ENCODE measurements at places on chromosomes 3 and 15.

- H3K4me1 ChIP-seq = no peaks in the 10 kb centered on the region
- no peaks in the 10 kb centered on the region for H3K27me3 ChIP-seq
- H3K27ac ChIP-seq = no peak overlapping the region
- DNase-seq = no peak
- H3K4me3 ChIP-seq = no peak overlapping the region
Observed at GRCh38 chr3:177878192-177878591, 658.0 kb upstream of the KCNMB2 start.

DNA sequence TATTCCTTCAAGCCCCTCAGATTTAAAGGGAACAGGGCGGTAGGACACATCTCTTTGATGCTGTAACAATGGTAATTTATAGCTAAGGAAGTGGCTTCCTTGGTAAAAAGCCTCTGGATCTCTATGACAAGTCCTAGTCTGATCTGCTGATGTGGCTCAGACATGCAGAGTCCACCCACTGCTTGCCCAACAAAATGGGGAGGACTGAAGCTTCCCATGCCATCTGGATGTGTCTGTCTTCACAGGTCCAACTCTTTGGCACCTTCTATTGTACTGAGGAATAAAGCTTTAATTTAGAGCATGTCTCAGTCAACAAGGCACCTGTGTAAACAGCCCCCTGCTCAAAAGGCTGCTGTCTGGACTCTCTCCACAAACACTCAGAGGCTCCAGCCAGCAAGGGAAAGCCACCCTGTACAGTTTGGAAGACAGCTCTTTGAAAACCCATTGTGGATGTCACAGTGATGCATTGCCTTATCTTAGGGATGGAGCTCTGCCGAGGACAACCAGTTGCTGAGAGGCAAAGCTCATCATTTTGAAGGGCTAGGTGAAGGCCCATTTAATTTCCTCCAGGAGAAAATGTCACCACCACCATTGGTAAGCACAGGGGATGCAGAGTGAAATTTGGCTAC lies 348.6 kb upstream of the GRM7 start:
- H3K4me3 ChIP-seq = no peak overlapping the region
- H3K36me3 ChIP-seq = no peaks in the 10 kb centered on the region
- H3K27me3 ChIP-seq = no peaks in the 10 kb centered on the region

DNA sequence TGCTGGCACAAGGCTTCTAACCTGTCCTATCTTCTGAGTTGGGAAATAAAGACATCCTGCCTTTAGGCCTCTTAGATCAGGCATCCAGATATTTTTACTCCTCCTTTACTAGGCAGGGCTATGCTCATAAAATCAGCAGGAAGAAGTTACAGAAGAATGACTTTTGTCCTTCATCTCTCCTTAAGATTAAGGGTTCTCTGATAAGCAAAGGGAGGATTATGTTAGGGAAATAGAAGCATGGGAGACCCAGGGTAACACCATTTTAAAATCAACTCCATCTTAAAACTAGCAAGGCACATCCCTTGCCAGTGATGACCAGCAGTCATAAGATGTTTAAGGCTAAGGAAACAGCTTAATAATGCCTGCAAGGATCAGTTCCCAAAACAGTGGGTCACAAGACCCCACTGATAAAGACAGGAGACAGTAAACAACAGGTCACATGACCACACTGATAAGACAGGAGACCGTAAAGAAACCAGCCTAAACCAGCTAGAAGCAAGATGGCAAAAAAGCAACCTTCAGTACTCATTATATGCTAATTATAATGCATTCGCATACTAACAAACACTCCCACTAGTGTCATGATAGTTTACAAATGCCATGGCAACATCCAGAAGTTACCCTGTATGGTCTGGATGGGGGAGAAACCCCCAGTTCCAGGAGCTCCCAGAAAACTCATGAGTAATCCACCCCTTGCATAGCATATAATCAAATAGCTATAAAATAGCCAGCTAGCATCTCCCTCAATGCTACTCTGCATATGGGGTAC lies 14.5 kb upstream of the EHHADH start:
- no peaks in the 10 kb centered on the region for H3K4me1 ChIP-seq
- no peaks in the 10 kb centered on the region for H3K27me3 ChIP-seq
- no peak for DNase-seq
- H3K27ac ChIP-seq = no peak overlapping the region
- no peak overlapping the region for H3K4me3 ChIP-seq

- H3K36me3 ChIP-seq = no peaks in the 10 kb centered on the region
- H3K27me3 ChIP-seq = no peaks in the 10 kb centered on the region
- H3K27ac ChIP-seq = no peak overlapping the region
- H3K4me3 ChIP-seq = no peak overlapping the region
Observed at GRCh38 chr3:61158216-61158615, 93.0 kb downstream of the FHIT start.

GRCh38 chr3:46312991-46313390 lies 40.9 kb upstream of the CCR2 start:
- H3K27me3 ChIP-seq = no peaks in the 10 kb centered on the region
- DNase-seq = no peak
- no peaks in the 10 kb centered on the region for H3K4me1 ChIP-seq
- H3K36me3 ChIP-seq = no peaks in the 10 kb centered on the region
- H3K4me3 ChIP-seq = no peak overlapping the region
- H3K27ac ChIP-seq = no peak overlapping the region

DNA sequence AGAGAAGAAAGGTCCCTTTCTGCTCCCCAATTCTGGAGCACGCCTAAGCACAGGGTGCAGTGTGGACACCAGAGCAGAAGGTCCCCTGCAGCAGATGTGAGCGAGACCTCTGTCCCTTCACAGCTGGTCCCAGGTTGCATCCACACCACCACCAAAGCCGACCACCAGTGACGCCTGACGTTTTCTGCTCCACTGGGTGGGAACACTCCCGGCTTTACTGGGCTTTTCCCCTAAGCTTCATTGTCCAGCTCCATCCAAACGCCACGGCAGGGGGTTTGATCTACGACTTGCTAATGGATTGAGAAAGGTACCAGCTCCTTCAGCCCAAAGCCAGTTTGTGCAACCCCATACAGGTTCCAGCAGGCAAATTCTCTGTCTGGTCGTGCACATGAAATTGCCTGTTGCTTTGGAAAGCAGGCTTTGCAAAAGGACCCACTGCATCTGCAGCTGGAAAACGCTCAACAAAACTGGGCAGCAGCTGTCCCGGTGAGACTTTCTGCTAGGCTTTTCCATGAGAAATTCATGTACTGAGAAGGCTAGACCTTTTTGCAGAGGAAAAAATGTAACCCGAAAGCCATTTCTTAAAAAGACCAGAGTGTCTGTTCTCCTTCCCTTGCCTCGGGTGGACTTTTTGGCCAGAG lies 31.1 kb downstream of the ADAMTS17 start:
- no peaks in the 10 kb centered on the region for H3K36me3 ChIP-seq
- no peaks in the 10 kb centered on the region for H3K4me1 ChIP-seq
- H3K27me3 ChIP-seq = no peaks in the 10 kb centered on the region

- no peak overlapping the region for H3K4me3 ChIP-seq
- peaks cover 4% of the 10 kb centered on the region for H3K4me1 ChIP-seq
- no peaks in the 10 kb centered on the region for H3K27me3 ChIP-seq
- no peaks in the 10 kb centered on the region for H3K36me3 ChIP-seq
- H3K27ac ChIP-seq = no peak overlapping the region
- DNase-seq = no peak
Observed at GRCh38 chr3:177792311-177793030, 595.2 kb upstream of the TBL1XR1 start.

- H3K4me3 ChIP-seq = peak within 1 kb of the TSS; percentile 69
- H3K36me3 ChIP-seq = 0 out of 2 replicates have a peak, but pooled peaks cover under 1% of the 10 kb centered on the region
- no peak within 1 kb of the TSS for H3K27ac ChIP-seq
- peaks cover 19% of the 10 kb centered on the region for H3K27me3 ChIP-seq
- peaks cover 49% of the 10 kb centered on the region for H3K4me1 ChIP-seq
- peak; percentile 83 for DNase-seq
Observed at GRCh38 chr3:50154840-50155490, at the start of gene SEMA3F. Gene SEMA3F (plus strand): TSS chr3:50155324. CDS start chr3:50159623, 4,299 bp downstream.

DNA sequence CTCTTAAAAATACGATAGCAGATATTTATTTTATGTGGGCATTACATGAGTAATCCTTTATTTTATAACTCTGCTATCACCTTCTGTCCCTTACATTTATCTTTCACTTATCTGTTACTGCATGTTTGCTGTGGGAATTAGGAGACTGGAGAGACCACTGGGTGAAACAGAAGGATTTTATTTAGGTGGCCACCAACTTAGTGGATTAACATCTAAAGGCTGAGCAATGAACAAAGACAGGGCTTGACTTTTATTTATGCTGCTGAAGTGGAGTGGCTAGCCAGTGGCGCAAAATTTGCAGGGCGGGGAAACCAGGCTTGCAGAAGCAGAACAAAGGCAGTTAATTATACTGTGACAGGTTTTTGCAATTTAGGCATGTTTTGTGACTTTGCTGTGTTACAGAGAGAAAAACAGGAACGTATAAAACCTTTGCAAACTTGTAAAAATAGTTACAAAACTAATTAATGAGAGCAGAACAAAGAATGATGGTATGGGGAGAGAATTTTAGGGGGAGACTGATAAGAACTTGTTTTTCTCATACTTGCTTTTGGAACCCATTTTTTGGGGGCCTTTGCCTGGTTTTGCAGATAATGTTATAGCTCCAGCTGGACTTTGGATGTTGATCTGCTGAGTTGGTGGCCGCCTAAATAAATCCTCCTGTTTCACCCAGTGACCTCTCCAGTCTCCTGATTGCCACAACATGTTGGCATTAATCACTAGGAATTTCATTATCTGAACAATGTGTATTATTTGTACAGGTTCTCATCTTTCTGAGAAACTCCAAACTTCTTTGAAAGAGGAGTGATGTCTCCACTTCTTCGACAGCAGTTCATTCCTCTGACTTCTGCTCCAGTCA lies 18.0 kb downstream of the KLHL24 start:
- no peak overlapping the region for H3K4me3 ChIP-seq
- H3K27me3 ChIP-seq = no peaks in the 10 kb centered on the region
- H3K27ac ChIP-seq = no peak overlapping the region
- no peaks in the 10 kb centered on the region for H3K4me1 ChIP-seq
- peaks cover 4% of the 10 kb centered on the region for H3K36me3 ChIP-seq

- no peaks in the 10 kb centered on the region for H3K27me3 ChIP-seq
- H3K27ac ChIP-seq = no peak overlapping the region
- no peaks in the 10 kb centered on the region for H3K36me3 ChIP-seq
- no peak overlapping the region for H3K4me3 ChIP-seq
- no peak for DNase-seq
- no peaks in the 10 kb centered on the region for H3K4me1 ChIP-seq
Observed at GRCh38 chr3:143830786-143831185, 17.5 kb downstream of the SLC9A9 start.

DNA sequence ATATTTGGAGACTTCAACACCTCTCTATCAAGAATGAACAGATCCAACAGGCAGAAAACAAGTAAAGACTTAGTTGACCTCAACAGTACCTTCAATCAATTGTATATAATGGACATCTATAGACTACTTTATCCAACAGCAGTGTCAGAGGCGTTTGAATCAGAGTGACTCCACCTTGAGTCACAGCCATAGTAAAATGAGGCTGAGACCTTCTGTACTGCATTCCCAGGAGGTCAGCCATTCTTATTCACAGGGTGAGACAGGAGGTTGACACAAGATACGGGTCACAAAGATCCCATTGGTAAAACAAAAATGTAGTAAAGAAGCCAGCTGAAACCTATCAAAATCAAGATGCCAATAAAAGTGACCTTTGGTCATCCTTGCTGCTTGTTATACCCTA lies 299.8 kb downstream of the CNTN3 start:
- no peak for DNase-seq
- no peak overlapping the region for H3K27ac ChIP-seq
- H3K4me1 ChIP-seq = no peaks in the 10 kb centered on the region
- H3K36me3 ChIP-seq = no peaks in the 10 kb centered on the region

DNA sequence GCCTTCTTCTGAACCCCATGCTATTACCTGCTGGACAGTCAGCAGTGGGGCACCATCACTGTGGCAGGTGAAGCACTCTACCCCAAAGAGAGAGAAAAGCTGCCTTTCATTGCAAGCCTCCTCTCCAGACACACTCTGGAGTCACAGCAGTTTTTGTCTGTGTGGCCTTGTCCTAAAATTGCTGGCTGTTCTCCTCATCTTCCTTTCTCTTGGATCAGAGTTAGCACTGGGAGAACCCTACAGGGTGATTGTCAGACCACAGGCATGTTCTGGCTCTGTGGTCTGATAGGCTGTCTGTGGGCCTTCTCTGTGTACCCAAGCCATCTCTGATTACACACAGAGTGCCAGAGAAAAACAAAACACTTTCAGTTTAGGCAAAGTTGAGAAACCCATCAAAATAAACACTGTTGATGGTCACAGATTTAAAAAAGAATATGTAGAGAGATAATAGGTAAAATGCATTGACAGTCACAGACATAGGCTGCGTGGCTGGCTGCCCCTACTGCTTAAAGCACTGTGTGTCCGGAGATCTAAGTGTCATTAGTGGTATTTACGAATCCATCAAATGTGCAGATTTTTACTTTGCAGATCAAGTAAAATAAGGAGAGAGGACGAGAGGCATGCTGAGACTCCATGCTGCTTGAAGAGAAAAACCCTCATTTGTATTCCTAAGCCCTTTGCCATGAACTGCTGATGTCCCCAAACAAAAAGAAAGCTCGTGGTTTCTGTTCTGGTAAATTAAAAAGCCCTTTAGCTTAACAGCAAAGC lies 689.9 kb downstream of the TUSC7 start:
- DNase-seq = no peak
- peaks cover 25% of the 10 kb centered on the region for H3K27me3 ChIP-seq
- H3K4me1 ChIP-seq = peaks cover 27% of the 10 kb centered on the region
- H3K4me3 ChIP-seq = no peak overlapping the region
- H3K27ac ChIP-seq = no peak overlapping the region

DNA sequence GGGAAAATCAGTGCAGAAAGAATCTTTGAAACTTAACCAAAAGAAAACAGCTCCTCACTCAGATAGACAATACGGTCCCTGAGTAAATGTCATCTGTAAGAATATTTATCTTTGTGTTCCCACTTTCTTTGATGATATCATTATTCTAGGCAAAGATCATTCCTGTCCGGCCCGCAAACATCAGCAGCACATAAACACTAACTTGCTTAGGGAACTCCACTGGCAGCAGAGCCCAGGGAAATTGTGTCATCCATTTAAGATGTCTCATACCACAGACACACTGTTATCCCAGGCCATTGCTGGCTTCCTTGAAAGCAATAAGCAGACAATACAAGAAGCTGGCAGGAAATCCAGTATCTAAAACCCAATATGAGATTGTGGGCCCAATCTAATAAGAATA lies 20.1 kb upstream of the CD96 start:
- no peaks in the 10 kb centered on the region for H3K36me3 ChIP-seq
- H3K27ac ChIP-seq = no peak overlapping the region
- H3K27me3 ChIP-seq = no peaks in the 10 kb centered on the region
- no peak for DNase-seq
- H3K4me1 ChIP-seq = no peaks in the 10 kb centered on the region
- H3K4me3 ChIP-seq = no peak overlapping the region

- H3K4me3 ChIP-seq = no peak overlapping the region
- no peaks in the 10 kb centered on the region for H3K27me3 ChIP-seq
- no peak overlapping the region for H3K27ac ChIP-seq
- DNase-seq = no peak
- no peaks in the 10 kb centered on the region for H3K36me3 ChIP-seq
- no peaks in the 10 kb centered on the region for H3K4me1 ChIP-seq
Observed at GRCh38 chr15:62929000-62929357, 113.6 kb upstream of the TPM1 start.

- H3K4me3 ChIP-seq = no peak overlapping the region
- no peak for DNase-seq
- H3K27ac ChIP-seq = no peak overlapping the region
- no peaks in the 10 kb centered on the region for H3K4me1 ChIP-seq
- no peaks in the 10 kb centered on the region for H3K36me3 ChIP-seq
Observed at GRCh38 chr3:155431856-155432570, 138.5 kb upstream of the STRIT1 start.

GRCh38 chr3:41041899-41042298 lies 157.4 kb upstream of the CTNNB1 start:
- H3K4me3 ChIP-seq = no peak overlapping the region
- no peak for DNase-seq
- H3K27me3 ChIP-seq = no peaks in the 10 kb centered on the region
- peaks cover 2% of the 10 kb centered on the region for H3K4me1 ChIP-seq

GRCh38 chr3:52242039-52242438 lies 3.1 kb upstream of the TWF2 start:
- no peak overlapping the region for H3K4me3 ChIP-seq
- no peak for DNase-seq
- H3K27me3 ChIP-seq = peaks cover 36% of the 10 kb centered on the region

All from H1 (cell line).